ENCODE measurements at places on chromosomes 5 and 9.

- DNase-seq = peak; percentile 15
These were observed 2.2 kb downstream of the HSD17B3 start for GRCh38 chr9:96299823-96300222.

GRCh38 chr9:130498918-130499698 lies 54.3 kb downstream of the ASS1 start:
- no peak for DNase-seq

DNA sequence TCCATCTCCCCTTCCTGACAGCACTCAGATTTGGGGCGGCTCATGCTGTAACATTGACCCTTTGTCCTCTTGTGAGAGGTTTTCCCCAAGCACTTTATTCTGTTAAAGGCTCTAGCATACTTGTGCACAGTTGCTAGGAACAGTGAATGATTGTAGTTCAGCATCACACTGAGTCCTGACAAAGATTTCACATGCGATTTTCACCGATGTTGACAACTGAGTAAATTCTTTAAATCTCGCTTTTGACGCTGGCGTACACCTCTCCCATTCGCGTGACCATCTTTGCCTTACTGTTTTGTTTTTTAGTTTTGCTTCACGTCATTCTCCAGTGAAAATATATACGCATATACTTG lies 780 bp downstream of the CDC37L1 start:
- no peak for DNase-seq

- DNase-seq = no peak
These were observed 434.7 kb upstream of the ZNF608 start for GRCh38 chr5:125181159-125181558.

- no peak for DNase-seq
These were observed 969.7 kb upstream of the CDH10 start for GRCh38 chr5:25614466-25614865.

GRCh38 chr5:56506211-56506965 lies 273.3 kb upstream of the ANKRD55 start:
- no peak for DNase-seq

DNA sequence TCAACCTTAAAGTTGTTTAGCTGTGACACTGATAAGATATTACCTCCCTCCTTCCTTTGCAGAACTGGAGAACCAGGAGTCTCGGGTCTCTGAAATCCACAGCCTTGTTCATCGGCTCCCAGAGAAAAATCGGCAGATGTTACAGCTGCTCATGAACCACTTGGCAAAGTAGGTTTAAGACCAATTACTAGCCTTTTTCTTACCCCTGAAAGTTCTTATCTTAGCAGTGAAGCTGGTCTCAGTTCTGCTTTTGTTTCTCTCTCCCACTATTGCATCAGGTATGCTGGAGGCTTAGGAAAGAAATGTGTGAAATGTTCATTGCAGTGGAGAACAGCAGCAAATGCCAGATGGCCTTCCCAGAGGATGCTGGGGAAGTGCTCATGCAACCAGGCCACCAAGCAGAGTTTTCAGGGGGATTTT lies 287.4 kb downstream of the ARHGAP26 start:
- no peak for DNase-seq

- DNase-seq = no peak
These were observed 374.9 kb downstream of the MAT2B start for GRCh38 chr5:163880302-163880701.

DNA sequence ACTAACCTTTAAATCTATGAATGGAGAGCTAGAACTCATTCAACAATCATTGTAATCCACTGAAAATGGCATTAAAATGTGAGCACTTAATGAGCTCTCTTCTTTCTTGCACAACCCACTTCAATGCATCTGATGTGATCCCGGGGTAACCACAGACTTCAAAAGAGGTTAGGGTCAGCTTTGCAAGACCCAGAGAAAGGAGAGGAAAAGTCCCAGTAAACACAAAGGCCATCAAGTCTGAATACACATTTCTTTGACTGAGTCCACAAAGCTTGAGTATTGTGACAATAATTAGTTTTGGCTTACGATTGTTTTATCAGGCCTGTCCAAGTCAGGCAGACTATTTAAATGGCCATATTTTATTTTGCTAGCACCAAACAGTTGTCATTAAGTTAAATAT lies 148.8 kb upstream of the ZNF608 start:
- DNase-seq = no peak

- no peak for DNase-seq
These were observed 3.3 kb downstream of the LPAR1 start for GRCh38 chr9:111034898-111035539.

- no peak for DNase-seq
These were observed 7.6 kb upstream of the ELOVL7 start for GRCh38 chr5:60851626-60852025.

- peak; percentile 10 for DNase-seq
These were observed 324.4 kb downstream of the ENC1 start for GRCh38 chr5:74316064-74316603.

GRCh38 chr5:10153808-10154537 lies 95.7 kb downstream of the ATPSCKMT start:
- DNase-seq = no peak

DNA sequence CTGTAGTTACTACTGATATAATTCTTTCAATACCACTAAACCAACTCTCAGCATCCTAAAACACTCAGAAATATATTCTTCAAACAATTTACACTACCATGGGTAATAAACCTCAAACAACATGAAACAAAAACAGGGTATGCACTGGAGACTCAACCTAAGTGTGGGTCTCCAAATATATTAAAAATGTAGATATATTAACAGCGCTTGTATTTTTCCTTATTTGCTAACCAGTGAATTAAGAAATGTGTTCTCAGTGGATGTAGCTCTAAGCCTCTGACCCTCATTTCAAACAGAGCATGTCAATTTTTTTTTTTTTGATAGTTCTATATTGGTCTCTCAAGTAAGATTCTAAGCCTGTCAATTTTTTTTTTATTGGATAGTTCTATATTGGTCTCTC lies 778.5 kb upstream of the CDH10 start:
- no peak for DNase-seq

DNA sequence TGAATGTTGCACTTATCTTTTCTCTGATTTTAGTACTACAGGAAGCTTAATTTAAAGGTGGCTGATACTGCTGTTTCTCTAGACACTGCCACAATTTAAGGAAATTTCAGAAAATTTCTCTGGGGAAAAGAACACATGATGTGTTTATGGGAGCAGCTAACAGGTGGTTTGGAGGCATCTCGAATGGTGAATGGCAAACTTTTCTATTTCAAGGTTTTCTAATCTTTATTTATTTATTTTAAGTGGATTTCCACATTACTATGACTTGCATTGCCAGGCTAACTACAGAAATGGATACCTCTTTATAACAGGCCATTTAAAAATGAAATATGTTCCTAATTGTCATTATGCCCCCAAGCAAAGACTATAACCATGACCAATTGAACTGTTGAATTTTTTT lies 50.4 kb downstream of the PDE6A start:
- DNase-seq = no peak

Data from brain pericyte (primary cell).